ENCODE measurements at places on chromosomes 11 and 22.

DNA sequence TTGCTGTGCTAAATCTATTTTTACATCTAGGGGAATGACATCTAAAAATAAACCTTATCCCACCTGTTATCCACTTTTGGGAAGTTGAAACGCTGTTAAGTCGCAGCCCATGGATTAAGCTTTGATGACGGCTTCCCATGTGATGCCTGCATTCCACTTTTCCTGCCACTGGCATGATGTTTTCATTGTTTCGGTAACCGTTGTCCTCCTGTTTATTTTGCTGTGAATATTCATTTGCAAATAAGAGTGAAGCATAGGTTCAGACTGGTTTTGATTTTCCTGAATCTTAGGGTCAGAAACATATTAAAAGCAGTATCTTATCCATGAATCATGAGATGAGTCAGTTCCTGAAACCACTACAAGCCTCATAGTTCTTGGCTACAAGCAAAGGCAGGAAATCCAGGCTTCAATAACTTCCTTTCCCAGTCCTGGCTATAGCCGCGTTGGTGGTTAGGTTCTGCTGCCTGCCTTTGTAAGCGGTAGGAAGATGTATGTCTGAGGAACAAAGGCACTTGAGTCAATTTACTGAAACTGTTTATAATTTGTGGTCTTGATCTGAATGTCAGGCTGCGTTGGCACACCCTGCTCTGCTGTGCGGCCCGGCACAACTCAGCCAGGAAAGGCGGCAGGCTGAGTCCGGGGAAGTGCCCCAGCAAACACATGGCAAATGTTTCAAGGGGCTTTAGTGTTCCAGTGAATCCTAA, 19.4 kb downstream of the TEAD1 start:
- H3K4me3 ChIP-seq, result no peak overlapping the region
- no peak for DNase-seq
- no peak overlapping the region for H3K27ac ChIP-seq

GRCh38 chr22:48844056-48844675, 983.5 kb downstream of the BRD1 start:
- no peak for DNase-seq
- no peaks in the 10 kb centered on the region for H3K36me3 ChIP-seq
- H3K4me3 ChIP-seq, result no peak overlapping the region
- peaks cover 37% of the 10 kb centered on the region for H3K27me3 ChIP-seq
- H3K27ac ChIP-seq, result no peak overlapping the region

DNA sequence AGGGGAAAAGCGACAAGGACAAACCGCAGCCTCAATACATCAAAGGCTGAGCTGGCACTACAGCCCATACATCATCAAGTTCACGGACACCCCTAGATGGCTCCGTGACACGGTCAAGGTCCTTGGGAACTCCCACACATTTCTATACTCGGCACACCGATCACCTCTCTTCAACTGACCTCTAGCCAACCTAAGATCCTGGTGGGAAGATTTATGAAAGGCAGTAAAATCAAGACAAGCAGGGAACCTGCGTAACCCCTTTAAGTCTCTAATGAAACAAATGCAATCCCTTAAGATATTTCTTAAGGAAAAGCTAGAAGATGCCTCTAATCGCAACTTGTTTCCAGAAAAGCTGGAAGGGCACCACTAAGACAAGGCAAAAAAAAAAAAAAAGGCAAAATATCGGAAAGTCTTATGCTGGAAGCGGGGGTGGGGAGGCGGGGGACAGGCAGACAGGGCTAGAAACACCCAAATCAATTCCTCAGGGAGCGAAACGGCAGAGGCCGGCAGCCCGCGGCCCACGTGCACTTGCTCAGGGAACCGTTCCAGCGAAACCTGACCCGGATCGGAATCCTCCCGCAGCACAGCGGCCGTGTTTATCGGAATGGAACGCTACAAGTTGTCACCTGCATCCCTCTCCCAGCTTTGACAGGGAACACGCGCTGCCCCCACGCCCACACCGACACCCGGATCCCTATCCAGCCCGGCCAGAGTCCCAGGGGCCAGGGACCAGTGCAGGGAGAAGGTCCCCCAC, 1.4 kb downstream of the ARHGAP20 start:
- H3K4me3 ChIP-seq, result peak overlapping the region; percentile 68
- peaks cover 3% of the 10 kb centered on the region for H3K4me1 ChIP-seq
- peaks cover 69% of the 10 kb centered on the region for H3K27me3 ChIP-seq
- no peak overlapping the region for H3K27ac ChIP-seq

GRCh38 chr11:106369224-106369623, 291.8 kb downstream of the AASDHPPT start:
- no peak overlapping the region for H3K4me3 ChIP-seq
- no peaks in the 10 kb centered on the region for H3K27me3 ChIP-seq
- no peaks in the 10 kb centered on the region for H3K36me3 ChIP-seq
- H3K27ac ChIP-seq, result no peak overlapping the region
- no peaks in the 10 kb centered on the region for H3K4me1 ChIP-seq
- no peak for DNase-seq

GRCh38 chr11:9099617-9100016, 8.2 kb upstream of the SCUBE2 start:
- no peak overlapping the region for H3K27ac ChIP-seq
- H3K27me3 ChIP-seq, result peaks cover 17% of the 10 kb centered on the region
- no peaks in the 10 kb centered on the region for H3K36me3 ChIP-seq

- peak overlapping the region; percentile 87 for H3K27ac ChIP-seq
- H3K36me3 ChIP-seq, result no peaks in the 10 kb centered on the region
- H3K4me3 ChIP-seq, result peak overlapping the region; percentile 89
- peaks cover 6% of the 10 kb centered on the region for H3K27me3 ChIP-seq
- peaks cover 39% of the 10 kb centered on the region for H3K4me1 ChIP-seq
- DNase-seq, result peak; percentile 38
Measured at GRCh38 chr11:133955081-133955891, 1.5 kb downstream of the IGSF9B start.
